ENCODE measurements at places on chromosomes 7 and 10.
A peak's percentile ranks its signal among the peaks of the same experiment; 100 is the strongest.

DNA sequence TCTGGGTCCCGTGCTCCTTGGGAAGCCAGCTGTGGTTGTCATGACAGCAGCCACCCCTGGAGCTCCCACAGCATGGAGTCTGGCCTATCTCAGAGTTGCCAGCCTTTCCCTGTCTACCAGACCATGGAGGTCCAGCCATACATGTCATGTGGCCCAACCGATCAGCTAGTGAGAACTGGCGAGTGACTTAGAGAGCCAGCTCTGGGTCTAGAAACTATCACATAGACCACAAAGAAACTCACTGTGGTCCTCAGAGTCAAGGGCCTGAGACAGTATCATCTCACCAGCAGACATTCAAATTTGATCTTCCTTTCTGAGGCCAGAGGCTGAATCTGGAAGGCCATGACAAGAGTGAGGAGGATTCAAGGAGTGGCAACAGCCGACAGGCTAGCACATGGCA is 223.3 kb upstream of the GPR26 start:
- DNase-seq, result no peak

DNA sequence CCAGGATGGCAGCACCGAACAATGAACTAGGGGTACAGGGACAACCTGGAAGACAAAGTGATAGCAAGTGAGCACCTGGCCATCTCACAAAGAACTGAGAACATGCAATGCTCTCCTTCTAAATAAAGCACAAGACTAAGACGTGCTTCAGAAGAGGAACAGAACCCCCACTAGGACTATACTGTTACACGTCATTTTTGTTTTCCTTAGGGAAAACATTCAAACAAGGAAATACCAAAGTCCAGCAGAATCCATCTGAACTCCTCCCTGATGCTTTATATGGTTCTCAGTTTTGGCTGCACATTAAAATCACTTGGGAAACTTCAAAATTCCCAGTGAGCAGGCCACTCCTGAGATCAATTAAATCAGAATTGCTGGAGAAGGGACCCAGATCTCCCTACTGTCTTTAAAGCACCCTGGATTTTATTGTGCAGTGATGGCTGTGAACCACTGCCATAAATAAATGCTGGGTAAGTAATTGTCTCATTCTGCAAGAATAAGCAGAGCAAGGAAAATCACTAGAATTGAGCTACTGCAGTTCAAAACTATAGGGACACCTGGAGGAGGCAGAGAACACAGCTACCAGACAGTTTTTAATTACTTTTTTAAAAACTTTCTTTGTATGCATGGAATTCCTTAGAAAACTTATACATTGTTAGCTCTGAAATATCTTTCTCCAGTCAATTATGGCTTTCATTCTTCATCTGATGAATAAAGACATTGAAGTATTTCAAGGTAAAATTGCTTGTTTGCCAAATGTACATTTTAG is 866.5 kb upstream of the GHITM start:
- no peak for DNase-seq

GRCh38 chr7:132103718-132104117 is 472.6 kb downstream of the PLXNA4 start:
- no peak for DNase-seq

DNA sequence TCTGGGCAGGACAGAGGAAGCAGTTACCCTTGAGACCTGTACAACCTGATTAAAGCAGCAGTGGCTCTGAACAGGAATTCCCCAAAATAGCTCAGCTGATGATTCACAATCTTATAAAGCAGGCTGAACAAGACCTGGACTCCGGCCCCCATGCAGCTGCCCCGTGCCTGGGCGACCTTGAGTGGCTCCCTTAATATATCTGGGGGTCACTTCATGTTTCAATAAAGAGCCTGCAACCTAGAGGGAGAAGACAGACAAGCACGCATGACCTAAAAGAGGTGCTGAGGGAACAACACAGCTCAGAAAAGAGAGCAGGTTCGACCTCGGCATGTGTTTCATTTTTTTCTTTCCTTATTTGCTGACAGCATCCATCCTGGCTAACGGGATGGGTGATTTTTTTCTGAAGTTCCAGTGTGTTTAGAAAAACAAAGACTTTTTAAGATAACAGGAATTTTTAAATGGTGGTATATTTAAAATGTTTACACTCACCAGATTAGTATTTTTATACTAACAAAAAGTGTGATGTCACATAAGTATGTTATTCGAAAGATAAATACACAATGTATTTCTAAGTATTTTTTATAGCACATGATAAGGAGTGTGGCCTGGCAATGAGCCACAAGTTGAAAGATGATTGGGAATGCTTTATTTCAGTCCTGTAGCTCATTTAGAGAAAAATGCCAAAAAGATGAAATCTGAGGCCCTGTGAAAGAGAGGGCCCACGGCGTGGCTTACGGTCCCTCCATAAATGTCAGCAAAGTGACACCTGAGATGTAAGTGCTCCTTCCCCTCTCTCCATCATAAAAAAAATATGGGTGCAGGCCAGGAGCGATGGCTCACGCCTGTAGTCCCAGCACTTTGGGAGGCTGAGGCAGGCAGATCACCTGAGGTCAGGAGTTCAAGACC is 161.3 kb downstream of the SLIT1 start:
- DNase-seq, result peak; percentile 65
